ENCODE measurements at places on chromosomes 7 and 10.

DNA sequence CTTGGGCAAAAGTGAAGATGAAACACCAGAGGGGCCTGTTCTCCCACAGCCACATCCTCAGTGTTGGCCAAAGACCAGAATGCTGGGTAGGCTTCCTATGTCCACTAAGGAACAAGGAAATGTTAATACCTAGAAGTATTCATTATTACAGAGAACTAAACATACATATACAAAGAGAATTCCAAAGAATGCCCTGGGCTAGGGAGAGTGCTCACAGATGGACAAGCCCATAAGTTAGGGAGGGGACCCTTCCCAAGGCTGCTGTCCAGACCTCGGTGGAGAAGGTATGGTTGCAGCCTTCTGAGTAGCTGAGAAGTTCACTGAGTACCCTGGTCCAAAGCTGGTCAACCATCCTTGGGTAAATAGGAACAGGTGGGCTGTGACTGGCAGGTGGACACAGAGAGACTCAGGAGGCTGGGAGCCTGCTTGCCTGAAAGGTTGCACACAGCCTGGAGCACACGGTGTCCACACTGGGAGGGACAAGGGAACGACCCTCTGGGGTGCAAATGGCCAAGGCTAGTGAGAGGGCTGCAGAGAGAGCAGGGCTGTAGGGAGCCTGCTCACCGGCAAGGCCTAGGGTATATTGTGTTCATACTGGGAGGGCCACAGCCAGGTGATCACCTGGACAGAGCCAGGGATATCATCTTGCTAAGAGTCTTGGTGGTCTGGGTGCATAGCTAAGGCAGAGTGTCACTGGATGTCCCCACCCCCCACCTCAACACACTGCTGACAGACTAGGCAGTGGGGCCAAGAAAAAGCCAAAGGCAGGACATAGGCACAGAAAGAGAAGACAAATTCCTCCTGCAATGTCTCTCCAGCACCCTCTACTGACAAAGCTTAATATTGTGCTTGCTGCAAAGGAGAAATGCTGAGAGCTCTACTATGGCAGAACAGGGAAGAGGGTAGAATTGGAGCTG lies 40.3 kb downstream of the CPVL start:
- peak; percentile 72 for DNase-seq

DNA sequence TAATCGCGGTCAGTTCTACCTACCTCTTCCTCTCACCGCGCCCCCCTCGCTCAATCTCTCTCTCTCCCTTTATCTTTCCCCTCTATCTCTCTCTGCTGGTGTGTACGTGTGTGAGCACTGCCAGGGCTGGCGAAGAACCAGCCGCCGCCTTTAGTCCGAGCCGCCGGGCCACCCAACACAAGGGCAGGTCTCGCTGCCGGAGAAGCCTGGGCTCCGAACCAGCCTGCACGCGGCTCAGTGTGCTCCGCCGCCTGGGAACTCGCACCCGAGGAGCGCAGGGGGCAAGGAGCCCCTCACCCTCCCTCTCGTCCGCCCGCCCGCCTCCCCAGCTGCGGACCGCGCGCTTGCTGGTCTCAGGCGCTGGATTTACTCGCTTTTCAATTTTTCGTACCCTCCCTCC lies 1.7 kb downstream of the NXPH1 start:
- no peak for DNase-seq

GRCh38 chr7:134894928-134895327 lies 91.4 kb upstream of the AGBL3 start:
- no peak for DNase-seq

DNA sequence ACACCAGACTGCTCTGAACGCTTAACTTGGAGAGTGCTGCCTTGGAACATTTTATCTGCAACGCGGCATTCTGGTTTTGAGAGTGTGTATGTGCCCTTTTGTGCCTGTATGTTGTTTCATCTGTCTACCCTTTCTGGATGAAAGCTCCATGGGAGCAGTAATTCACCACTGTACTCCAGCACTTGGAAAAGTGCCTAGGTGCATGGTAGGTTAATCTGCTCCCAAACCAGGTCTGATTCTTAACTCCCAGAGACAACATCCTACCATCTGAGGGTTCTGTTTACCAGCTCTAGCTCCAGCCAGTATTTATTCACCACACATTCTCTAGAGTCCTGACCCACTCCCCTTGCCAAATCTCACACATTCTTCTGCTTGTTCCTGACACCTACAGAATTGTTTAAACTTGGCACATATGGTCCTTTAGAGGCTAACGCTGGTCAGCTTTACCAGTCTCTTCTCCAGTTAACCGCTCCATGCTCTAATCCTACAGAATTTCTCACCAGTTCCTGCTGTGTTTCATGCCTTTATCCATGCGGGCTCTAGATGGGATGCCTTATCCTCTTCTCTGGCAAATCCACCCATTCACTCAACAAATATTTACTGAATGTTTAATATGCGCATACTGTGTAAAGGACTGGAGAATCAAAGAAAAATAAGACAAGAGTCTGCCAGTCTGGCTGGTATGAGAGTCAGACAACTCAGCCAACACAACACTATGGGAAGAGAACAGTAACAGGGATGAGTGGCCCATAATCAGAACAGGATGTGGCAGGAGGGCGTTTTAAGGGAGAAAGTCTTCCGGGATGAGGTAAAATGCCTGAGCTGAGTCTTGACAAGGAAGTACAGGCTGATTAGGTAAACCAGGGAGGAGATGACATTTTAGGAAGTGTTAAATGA lies 46.3 kb downstream of the MTPN start:
- DNase-seq = no peak

DNA sequence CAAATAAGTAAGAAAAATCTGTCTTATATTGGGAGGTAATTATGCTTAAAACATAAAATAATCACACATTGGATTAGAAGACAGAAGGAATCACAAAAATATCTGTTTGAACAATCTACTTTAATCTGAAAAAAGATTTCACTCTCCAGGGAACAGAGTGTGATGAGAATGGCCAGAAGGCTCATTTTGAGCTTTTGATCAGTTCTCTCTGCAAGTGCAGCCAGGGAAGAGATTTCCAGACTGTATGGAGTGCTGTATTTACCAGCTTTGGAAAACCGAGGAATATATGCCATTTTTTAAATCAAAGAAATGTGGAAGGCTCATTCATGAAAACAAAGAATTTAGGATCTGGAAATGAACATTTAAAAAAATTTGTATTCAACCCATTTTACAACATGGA lies 83.0 kb upstream of the WAC start:
- DNase-seq = no peak

DNA sequence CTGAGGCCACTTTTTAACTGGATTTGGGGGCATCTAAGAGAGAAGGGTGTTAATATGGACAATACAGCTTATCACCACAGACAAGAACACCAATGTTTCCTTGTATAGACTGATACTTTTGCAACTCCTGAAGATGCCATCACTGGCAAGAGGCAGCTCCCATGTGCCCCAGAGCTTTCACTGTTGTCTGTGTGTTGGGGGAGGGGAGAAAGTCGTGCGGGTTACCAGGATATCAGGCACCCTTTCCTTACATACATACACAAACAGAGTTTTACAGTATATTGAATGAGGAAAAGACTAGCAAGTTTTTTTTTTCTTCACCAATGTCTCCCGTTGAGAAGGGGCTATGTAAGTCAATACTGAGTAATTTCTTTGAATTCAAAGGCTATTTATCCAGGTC lies 4.1 kb upstream of the DLX6 start:
- DNase-seq = no peak

GRCh38 chr10:50625649-50626132 lies 1.9 kb upstream of the SGMS1 start:
- DNase-seq = no peak

- DNase-seq = peak; percentile 81
Measured at GRCh38 chr10:76086761-76087639, 655.6 kb downstream of the LRMDA start.
